ENCODE measurements at places on chromosomes 3 and 15.

GRCh38 chr3:49656541-49657112 is 17.5 kb upstream of the APEH start:
- DNase-seq: no peak

DNA sequence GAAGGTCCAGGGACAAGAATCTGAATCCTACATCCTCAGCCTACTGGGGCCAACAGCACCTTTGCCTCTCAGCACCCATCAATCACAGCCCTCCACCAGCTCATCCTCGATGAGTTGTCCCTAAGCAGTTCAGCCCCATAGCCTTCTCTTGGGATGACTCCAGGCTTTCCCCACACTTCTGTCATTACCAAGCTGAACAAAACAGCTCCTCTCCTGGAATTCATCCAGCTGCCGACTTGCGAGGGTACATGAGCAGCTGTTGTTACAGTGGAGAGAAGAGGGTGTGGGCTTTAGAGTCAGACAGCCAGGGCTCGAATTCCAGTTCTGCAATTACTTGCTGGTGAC is 69.0 kb upstream of the THBS1 start:
- DNase-seq: no peak

GRCh38 chr3:81197386-81197785 is 564.1 kb downstream of the GBE1 start:
- no peak for DNase-seq

DNA sequence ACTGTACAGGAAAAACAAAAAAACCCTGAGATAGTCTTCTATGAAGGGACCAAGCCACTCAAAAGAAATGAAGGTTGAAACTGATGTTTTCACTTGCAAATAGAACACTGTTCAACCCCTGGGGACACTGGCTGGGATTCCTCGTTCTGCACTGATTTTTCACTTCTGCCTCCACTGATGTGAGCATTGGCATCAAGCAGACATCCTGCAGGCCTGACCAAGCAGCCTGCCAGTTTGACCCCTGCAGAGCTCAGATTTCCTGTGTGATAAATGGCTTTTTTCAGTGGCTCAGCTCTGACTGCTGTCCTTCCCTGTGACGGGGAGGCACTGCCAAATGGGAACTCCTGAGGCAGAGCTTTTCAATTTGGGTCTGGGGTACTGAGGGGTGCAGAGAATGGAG is 50.0 kb downstream of the RASGRP1 start:
- no peak for DNase-seq

DNA sequence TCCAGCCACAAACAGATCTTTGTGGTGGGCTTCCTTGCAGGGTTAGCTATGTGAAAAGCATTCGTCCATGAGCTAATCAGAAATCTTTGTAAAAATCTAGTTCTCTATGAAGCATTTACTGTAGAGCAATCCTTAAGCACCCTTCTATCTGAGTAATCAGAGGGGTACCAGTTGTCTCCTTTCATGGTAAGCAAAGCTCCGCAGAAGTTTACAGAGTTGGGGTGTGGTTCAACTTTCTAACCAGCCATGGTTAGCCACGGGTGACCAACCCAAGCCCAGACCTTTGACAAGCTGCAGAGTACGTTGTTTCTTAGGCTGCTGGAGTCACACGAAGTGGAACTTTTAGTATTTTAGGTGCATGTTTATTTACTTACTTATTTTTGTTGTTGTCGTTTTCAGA is 77.4 kb downstream of the FLNB start:
- no peak for DNase-seq

- no peak for DNase-seq
Measured at GRCh38 chr3:21152555-21152954, 598.5 kb downstream of the ZNF385D start.

DNA sequence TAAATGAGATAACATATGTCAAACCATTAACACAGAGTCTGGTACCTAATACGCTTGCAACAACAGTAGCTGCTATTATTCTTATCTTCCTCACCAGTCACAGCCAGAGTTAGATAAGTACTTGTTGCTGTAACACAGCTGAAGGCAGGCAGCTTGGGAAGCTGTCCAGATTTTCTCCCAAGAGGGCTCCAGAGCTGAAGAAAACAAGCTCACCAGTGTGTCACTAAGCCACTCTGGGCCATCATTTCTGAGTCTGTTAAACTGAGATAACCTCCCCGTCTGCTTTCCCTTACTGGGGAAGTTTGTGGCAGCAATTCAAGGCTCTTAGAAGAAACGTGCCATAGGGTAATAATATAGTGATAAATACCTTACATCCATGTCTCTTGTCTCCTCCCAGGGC is 226.3 kb downstream of the TAFA4 start:
- no peak for DNase-seq

DNA sequence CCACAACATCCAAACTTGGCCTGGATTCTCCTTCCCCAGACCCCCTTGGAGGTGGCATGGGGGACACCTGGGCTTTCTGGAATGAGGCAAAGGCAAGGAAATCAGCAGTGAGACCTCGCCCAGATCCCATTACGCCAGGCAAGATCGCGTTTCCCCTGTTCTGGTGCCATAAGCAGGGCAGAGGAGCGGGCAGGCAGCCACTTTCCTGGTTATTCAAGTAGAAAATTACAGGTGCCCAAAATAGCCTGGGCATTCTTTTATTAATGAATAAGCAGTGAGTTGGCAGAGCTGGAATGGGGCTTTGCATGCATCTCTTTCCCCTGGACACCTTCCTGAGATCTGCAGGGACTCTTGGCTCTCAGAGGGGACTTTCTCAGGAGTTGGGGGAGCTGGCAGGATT is 31.5 kb upstream of the FAM107A start:
- DNase-seq: no peak

DNA sequence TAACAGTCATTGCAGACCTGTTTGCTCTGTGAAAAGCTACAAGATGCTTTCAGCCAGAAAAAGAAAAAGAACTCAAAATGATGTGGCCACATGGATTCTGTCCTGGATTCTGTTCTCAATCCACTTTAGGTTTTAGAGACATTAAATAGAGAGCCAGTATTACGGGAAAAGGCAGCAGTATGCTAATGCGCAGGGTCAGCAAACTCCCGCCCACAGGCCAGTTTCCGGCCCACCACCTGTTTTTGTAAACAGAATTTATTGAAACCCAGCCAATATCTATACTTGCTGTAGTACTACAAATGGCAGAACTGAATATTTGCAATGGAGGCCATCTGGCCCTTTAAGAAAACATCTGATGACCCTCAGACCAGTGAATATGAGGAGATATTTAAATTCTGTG is 416.1 kb downstream of the ERC2 start:
- DNase-seq: no peak

DNA sequence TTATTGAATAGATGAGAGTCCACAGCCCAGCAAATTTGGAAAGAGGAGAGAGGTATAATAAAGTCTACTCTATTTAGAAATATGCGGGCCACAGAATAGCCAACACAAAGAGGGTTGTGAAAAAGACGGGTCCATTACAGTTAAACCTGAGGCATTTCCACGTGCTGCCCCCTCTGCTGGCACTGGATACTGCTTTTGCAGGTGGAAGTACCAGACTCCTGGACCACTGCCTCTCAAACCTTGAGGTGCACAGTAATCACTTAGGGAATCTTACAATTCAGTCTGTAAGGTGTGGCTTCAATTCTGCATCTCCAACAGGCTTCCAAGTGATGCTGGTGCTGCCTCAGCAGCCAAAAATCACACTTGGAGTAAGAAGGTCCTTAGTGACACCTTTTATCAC is 3.0 kb upstream of the TFDP2 start:
- DNase-seq: no peak

DNA sequence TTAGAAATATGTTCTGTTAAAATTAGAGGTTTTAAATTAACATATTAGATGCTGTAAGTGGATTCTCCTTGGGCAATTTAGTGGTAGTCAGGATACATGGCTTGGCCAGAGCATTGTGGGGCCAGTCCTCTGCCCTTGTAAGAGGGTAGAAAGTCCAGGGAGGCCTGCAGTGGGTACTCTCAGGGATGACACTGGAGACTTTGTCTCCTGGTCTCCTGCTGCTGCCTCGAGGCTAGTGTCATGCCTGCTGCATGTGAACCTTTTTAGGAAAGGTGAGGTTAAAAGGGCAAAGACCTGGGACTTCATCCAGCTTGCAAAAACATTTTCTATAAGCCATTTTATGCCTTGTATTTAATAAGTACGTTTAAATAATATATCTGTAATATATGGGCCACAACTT is 96.8 kb upstream of the PROK2 start:
- no peak for DNase-seq

DNA sequence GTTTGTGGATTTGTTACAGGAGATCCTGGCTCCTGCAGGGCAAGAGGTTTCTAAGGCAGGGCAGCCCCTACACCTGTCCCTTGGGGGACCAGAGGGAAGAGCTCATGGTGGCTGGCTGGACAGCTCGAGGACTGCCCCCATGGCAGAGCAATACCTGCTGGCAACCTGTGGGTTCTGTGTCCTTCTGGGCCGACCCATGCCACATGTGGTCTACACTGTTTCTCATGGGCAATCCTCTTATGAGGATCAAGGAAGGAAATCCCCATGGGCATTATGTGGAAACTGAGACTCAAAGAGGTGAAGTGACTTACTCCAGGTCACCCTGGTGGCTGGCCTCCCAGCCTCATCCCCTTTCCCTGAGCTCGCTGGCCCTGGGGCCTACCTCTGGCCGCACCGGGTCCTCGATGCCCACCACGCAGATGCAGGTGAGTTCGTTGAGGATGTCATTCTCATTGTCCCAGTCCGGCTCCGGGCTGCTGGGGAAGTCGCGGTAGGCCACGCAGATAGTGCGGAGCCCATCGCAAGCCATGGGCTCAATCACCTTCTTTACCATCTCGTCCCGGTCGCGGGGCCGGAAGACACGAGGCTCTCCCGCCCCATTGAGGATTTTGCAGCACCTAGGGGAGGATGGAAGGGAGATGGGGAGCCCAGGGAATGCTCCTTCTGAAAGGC is 37.5 kb upstream of the SEC13 start:
- DNase-seq: no peak

DNA sequence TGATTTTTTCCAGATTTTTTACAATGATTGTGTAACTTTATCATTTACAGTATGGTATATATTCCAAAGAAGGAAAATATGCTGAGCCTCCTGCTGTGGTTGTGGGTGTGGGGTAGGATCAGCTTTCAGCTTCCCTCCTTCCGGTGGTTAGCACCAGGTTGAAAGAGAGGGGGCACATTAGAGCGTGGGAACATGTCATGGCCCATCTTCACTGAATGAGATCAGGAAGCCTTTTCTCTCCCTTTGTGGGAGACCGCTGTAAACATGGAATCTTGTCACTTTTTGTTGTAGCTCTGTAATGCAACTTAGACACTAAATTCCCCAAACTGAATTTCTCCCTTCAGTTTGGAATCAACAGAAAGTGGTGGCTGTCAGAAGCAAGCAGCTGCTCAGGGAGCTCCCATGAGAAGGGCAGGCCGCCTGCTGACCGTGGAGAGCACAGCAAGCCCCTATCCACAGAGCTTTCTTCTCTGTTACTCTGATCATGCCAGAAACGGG is 86.7 kb upstream of the LIMD1 start:
- DNase-seq: no peak

DNA sequence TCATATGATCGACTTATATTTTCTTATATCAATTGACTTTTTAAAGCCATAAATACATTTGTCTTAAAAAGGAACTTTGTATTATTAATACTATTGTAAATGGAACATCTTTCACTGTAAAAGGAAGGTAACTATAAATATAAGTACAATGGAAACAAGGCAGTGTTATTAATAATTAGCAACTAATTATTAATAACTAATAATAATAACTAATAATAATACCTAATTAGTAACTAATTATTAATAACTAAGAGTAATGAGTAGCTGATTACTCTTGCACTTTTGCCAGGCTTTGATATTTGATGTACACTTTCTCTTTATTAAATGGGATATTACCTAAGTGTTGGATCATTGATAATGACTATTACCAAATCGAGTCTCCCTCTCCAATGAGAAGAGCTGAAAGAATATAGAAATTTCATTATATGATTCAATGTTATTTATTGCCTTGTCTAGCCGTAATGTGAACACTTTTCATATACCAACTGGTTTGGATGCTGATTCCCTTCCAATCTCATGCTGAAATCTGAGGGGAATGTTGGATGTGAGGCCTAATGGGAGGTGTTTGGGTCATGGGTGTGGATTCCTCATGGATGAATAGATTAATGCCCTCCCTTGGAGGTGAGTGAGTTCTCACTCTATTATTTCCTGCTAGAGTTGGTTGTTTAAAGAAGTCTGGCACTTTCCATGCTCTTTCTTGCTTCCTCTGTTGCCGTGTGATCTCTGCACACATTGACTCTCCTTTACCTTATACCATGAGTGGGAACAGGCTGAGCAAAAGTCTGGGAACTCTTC is 202.1 kb upstream of the ZBTB20 start:
- no peak for DNase-seq

- no peak for DNase-seq
Measured at GRCh38 chr3:150061288-150062024, 90.8 kb upstream of the PFN2 start.

DNA sequence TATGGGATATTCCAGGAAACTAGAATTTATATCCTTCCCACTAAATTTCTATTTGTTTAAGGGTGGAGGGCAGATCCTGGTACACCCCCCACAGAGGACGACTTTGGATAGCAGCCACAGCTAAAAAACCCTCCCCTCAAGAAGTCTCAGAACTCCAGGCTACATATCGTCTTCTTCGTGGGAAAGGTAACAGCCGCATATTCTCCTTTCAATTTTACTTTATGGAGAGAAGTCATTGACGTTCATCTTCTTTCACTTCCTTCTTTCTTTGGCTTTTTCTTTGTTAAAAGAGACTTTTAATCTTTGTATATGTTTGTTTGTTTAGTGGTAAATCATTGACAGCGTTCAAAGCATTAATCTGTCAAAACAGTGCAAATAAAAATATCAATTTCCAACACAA is 36.3 kb downstream of the TRIP4 start:
- DNase-seq: no peak

DNA sequence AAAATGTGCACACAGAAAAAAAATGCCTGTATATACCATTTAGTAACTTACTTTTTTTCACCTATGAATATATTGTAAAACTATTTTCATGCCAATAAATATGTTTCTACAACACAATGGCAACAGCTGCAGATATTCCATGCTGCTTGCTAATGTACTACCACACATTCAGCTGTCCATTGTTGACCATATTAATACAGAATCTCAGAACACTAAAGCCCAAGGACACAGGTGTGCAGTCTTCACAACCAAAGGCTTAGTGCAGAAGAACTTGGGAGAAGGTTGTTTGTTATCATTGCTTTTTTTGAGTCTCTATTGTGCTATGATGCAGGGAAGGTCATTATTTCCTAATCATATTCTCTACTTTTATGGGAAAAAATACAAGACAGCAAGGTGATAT is 79.6 kb downstream of the DIPK2A start:
- DNase-seq: no peak

Data from GOT3 (cell line).